ENCODE measurements at places on chromosomes 7 and 10.

GRCh38 chr7:104978460-104978859 lies 35.5 kb upstream of the KMT2E start:
- no peak for DNase-seq

DNA sequence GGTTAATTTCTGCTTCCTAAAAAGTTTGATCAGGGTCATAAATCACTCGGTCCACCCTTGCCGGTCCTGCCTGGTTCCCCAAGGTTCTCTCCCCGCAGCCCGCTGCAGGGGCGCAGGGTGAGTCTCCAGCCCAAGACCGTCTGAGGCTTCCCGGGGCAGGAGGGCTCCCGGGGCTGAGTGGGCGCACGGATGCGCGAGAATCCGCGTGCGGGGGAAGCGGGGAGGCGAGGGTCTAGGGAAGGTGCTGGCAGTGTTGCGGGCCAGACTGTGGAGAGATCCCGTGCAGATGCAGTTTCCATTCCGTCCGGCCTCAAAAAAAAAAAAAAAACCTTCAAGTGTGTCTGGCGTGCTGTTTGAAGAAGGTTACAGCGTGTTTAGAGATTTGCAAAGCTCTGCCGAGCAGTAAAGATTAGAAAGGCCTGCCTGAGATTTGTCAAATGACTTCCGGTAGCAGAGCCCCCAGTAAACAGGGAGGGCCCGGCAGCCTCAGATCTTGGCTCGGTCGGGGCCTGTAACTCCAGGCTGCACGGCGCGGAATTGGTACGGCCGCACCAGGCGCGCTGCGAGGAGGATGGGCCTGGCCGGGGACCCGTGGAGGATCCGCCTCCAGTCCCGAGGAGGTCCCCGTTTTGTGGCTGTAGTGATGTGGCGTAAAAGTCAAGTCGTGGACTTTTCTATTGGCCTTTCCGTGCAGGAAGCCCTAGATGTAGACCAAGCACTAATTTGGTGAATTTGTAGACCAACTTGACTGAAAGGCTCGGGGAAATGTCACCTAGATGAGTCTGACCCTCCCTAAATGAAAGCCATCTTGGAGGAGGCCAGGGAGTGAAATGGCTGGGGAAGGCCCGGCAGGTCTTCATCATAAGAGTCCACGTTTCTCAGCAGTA lies 293.2 kb upstream of the NFE2L3 start:
- no peak for DNase-seq

GRCh38 chr10:110681023-110681681 lies 37.0 kb downstream of the RBM20 start:
- DNase-seq, result peak; percentile 62

- DNase-seq, result no peak
These were observed 5.7 kb upstream of the PIP start for GRCh38 chr7:143126146-143126545.

- DNase-seq, result no peak
These were observed 741.5 kb downstream of the TYW1 start for GRCh38 chr7:67738145-67738544.

GRCh38 chr10:103749779-103750178 lies 105.6 kb downstream of the SH3PXD2A start:
- no peak for DNase-seq

GRCh38 chr10:69883310-69884023 lies 81.8 kb downstream of the COL13A1 start:
- no peak for DNase-seq

- DNase-seq, result no peak
These were observed 37.5 kb downstream of the PRLHR start for GRCh38 chr10:118557946-118558345.

DNA sequence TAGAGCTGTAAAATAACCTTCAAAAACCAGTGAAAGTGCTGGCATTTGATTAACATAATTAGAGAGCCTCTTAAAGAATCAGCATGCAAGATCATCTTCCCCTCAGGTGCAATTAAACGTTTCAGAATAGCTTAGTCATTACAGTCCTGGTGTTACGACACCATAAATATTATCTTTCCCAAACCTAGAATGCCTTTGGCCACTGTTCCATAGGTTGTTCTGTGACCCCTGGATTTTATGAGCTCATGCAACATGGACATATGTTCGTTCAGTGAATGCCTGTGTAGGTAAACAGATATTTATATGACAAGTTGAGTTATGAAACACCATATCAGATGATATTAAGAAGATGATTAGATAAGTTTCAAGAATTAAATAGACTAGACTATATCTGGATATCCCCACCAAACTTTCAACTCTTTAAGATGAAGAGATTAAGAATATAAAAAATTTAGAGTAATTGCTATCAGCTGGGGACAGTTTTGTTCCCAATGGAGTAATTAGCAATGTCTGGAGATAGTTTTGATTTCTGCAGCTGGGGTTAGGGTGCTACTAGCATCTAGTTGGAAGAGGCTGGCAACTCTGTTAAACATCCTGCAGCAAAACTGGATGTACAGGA lies 263.5 kb upstream of the DKK1 start:
- no peak for DNase-seq

GRCh38 chr10:24153537-24153936 lies 55.4 kb upstream of the KIAA1217 start:
- DNase-seq, result no peak

DNA sequence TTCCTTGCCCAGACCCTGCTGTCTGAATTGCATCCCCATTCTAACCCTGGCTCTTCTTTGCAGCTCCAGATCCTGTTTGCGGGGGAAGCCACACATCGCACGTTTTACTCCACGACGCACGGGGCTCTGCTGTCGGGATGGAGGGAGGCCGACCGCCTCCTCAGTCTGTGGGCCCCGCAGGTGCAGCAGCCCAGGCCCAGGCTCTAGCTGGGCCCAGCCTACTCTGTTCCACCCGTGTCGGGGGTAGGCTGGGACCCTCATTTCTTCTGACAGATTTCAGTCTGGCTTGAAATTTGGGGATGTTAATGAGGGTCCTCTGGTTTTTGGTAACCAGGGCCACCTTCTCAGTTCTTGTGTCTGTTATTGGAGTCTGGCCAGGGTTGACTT lies 2.7 kb upstream of the MTG1 start:
- DNase-seq, result no peak

GRCh38 chr7:157813741-157814661 lies 477.2 kb downstream of the DNAJB6 start:
- no peak for DNase-seq

DNA sequence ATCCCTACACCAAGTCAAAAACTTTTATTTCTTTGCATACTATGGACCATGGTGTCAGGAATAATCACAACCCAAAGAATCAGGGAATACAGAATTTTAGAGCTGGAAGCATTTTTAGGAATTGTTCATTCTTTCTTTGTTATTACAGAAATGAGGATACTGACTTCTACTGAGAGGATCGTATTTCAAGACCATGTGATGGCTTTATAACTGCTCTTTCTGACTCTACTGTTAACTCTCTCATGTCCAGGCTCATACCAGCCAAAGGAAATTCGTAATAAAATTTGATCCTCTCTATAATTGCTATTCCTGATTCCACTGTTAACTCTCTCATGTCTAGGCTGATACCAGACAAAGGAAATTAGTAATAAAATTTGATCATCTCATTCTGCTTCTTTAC lies 1050.9 kb upstream of the C7orf33 start:
- no peak for DNase-seq

DNA sequence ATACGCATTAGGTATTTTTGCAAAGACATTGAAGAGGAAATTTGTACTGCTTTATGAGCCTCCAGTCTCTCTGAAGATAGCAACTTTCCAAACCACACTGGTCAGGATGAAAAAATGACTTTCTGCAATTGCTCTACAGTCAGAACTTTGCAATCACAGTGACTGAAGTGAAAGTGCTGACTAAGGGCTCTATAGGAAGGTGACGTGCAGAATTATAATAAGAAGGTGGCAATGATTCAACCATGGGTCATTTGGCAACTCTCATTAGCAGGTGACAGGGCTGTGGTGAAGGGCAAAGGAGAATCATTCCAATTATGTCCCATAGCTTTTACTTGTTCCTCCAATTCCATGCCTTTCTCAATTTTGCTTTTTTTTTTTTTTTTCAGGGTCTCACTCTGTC lies 311.0 kb downstream of the ANKRD30A start:
- DNase-seq, result no peak

DNA sequence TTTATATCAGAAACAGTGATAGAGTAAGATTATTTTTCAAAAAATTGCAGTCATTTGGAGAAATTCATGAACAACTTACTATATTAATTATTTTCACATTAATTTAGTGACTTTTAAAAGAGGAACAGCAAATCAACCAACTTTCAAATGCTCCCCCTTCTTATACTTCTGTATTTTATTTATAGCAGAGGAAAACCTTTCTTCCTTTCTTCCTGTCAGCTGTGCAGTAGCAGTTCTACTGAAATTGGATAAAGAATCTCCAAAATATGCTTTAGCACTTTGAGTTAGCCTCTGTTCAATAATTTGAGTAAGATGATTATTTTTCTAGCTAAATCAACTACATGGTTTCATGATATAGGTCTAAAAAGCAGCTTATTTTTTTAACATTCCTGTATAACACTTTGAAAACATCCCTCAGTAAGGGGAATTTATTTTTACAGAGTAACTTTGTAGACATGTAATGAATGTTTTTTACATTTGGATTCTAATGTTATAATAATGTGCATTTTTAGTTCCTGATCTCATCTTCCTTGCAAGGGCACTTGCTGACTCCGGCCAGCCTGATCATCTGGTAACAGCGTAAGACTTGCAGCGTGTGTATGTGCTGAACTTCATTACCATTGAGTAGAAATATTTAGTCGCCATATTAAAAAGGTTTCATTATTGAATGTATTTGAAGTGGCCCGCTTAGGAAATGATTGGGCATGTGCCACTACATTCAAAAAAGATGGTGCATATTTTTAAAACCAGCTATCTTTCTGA lies 158.3 kb upstream of the HDAC9 start:
- DNase-seq, result no peak

DNA sequence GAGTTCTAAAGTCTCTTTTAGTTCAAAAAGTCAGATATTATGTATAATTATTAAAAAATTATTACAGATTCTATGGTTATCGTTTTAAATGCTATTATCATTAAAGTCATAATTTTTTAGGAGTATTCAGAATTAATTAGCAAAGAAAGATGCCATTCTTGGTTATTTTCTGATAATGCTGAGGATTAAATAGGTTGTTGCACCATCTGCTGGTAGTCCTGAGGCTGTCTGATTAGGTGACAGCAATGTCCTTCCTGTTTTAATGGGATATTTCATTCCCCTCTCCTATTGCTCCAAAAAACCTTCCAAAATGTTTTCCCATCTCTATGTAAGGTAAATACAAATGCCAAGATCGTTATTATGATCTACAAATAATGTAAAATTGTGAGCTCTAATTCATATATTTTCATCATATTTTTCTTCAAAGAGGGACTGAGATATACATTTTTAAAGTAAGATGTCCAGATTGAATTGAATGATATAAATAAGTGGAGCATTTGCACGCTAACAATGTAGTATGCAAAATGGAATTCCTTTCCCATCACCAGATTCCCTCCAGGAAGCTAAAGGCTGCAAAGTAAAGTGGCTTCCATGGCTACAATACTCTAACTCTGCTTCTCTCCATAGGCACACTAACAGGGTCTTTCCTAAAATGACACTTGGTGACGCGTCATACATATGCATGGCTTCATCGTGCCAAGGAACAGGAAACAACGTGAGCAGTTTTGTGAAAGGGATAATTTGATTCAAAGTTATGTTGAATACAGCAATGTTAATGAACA lies 58.8 kb upstream of the AKR1E2 start:
- DNase-seq, result peak; percentile 23

DNA sequence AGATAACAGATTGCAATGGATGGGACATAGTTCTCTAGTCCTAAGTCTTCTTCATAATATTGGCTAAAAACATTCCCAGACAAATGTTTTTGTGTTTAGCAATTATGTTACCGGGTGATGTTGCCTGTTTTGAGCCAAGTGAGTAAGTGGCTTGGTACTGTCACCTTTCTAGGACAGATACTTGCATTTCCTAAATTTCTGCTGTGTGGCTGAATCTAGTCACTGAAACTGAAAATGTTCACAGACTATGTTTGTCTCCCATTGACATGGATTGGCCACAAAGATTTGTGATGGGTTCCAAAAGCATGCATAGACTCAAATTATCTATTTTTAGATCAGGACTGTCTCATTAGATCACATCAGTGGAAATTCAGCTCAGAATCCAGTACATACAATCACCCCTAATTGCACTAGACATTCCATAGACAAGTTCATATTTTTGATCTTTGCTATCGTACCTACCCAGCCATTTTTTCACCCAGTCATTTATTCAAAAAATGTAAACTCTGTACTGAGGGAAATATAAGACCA lies 1222.1 kb upstream of the AUTS2 start:
- DNase-seq, result no peak

GRCh38 chr7:101164071-101164840 lies 1.1 kb downstream of the VGF start:
- peak; percentile 73 for DNase-seq

GRCh38 chr7:15862781-15863165 lies 176.3 kb upstream of the MEOX2 start:
- DNase-seq, result no peak

GRCh38 chr10:69845574-69846292 lies 44.0 kb downstream of the COL13A1 start:
- peak; percentile 81 for DNase-seq

DNA sequence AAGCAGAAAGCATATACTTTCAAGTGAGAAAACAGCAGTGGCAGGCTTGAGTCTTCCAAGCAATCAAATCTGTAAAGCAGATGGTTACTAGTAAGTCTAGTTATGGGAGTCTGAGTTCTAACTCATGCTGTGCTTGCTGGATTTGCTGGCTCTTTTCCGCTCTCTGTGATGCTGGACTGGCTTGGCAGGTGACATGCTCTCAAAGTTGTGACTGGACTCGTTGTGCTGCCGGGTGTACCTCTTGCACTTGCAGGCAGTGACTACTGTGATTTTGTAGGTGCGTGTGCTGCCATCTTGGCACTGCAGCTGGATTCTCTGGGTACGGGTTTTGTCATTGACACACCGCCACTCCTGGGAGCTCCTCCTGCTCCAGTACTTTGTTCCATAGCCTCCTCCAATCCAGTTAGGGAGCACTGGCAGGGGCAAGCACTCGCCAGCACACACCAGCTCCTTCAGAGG lies 3.1 kb downstream of the SOSTDC1 start:
- DNase-seq, result no peak

GRCh38 chr10:1190791-1191490 lies 134.8 kb downstream of the WDR37 start:
- DNase-seq, result no peak

DNA sequence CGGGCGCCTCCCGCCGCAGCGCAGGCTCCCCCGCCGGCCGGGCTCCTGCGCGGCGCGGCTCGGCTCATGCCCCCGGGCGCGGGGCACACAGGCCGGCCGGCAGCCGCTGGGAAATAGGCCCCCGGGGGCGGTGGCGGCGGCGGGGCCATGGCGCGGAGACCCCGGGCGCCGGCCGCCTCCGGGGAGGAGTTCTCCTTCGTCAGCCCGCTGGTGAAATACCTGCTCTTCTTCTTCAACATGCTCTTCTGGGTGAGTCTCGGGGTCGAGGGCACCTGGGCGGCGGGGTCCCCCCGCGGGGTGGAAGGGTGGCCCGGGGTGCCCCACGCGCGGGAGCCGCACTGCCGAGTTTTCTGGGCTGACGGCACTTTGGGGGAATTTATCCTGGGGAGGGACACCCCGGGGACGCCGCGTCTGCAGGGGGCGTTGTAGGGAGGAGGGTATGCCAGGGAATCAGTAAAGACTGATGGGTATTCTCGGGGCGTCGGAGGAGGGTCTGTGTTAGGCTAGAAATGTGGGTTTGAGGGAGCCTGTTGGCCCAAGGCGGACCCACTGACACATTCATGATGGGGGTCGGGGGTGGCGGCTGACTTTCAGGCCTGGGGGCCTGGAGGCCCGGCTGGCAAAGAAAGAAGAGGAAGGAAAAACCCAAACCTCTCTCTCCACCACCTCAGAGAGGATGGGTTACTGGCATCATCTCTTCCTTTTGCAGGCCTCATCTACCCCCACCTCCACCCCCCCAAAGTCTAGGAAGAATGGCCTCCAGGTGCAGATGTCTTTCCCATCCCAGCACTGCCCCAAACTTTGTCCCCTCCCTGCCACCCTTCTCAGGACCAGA lies 544 bp downstream of the TSPAN33 start:
- DNase-seq, result no peak

Measured in urothelium cell line (cell line).